ENCODE measurements at places on chromosomes 7 and 10.

DNA sequence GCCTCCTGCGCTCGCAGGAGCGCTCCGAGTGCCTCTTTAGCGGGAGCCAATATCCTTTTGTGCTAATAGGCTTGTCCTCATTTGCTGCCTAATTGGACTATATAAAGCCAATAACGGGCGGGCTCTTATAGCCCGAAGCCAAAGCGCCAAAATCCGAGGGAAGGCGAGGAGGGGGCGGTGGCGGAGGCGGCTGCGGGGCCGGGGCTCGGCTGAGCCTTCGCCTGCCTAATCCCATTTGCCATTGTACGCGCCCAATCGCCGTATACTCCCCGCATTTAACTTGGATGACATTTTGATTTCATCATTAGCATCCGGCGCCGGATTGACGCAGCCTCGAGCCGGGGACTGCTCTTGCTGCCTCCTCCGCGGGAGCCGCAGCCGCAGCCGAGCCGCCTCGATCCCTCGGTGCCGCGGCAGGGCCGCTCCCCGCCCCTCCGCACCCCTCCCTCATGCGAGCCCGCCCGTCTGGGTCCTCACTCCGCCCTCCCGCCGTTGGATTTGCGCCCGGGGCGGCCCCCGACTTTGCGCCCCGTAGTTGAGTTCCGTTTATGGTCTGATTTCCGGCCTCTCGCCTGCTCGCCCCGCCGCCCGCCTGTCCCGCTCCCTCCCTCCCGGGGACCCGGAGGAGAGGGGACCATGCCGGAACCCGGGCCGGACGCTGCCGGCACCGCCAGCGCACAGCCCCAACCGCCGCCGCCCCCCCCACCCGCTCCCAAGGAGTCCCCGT lies at the start of gene HMX3:
TSS of gene HMX3 (plus strand) at position 556 of the 727 bp plus-strand sequence. CDS start at position 637, 81 bp downstream.
- DNase-seq = peak; percentile 80

- DNase-seq = no peak
These were observed 97.2 kb downstream of the DOCK4 start for GRCh38 chr7:112108981-112109380.

DNA sequence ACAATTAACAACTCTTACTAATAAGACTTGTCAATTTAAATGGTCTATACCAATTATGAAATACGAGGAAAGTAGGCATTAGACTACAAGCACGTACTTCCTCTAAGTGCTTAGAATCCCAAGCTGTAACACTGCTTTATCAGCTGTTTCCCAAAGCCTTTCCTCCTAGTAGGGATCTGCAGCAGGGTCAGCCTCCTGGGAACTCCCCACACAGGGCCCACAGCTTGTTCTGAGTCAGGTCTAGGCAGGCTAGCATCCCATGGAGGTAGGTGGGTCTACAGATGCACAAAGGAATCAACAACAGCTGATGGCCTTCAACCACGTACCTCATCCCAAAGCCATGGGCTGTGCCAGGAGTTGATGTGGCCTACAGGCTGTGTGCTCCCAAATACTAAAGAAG lies 14.7 kb downstream of the MMS19 start:
- no peak for DNase-seq

DNA sequence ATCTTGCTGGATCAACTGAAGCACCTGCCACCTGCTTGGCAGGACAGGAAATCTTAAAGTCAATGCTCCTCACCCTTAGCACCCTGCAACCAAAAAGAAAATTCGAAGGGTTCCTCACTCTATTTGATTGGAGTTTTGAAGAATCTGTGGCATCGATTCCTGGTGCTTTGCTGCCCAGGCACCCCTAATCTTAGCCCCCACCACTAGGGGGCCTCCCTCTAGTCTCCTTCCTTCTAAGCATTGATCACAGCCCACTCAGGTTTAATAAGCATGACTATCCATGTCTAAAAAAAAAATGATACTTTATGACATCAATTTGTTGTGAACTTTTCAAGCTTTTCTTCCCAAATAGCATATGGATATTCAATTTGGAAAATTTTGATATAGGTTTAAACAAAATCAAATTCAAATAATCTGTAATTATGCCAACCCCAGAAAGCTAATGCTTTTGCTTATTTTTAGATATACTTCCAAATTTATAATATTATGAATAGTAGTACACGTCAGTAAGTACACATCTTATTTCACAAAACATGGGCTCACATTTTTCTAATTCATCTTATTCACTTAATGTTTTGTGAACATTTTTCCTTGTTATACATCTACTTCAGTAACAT lies 45.3 kb downstream of the NRG3 start:
- DNase-seq = no peak

DNA sequence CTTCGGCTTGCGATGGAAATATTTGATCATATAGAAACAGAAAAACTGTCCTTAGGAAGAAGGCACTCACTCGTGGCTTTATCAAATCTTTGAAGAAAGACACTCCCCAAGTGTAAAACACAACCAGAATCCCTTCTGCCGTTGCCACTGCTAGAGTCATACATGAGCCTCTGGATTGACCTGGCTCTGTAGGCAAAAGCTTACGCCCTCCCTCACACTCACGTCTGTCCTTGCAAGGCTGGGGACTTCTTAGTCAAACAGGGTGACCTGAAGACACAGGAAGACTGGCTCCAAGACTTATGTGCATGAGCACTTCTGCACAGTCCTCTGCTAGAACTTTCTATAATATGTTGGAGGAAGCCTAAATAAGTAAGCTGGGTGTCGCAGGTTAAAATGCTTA lies 135.4 kb upstream of the MDFIC start:
- DNase-seq = no peak

GRCh38 chr10:50541921-50542320 lies 81.8 kb downstream of the SGMS1 start:
- DNase-seq = no peak

- no peak for DNase-seq
These were observed 455.9 kb downstream of the PAXIP1 start for GRCh38 chr7:154546946-154547587.

GRCh38 chr10:106894692-106895091 lies 269.8 kb downstream of the SORCS1 start:
- DNase-seq = no peak
